ENCODE measurements at places on chromosomes 2 and 18.

DNA sequence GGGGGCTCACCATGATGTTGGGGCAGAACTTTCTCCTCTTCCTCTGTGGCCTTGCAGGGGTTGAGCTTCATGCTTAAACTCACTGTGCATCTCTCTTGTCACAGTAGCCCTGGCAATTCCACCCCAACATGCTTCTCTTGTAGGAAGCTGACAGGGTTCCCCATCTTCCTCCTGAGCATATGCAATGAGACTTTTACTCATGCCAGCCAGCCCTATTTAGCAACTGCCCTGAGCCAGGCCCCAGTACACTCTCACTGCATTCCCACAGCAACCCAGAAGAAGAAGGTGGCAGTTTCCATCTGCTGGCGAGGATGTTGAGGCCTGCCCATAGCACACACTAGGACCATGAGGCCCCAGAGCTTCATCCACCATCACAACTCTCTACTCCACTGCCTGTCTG, 72.2 kb upstream of the TEX51 start:
- DNase-seq, result no peak

DNA sequence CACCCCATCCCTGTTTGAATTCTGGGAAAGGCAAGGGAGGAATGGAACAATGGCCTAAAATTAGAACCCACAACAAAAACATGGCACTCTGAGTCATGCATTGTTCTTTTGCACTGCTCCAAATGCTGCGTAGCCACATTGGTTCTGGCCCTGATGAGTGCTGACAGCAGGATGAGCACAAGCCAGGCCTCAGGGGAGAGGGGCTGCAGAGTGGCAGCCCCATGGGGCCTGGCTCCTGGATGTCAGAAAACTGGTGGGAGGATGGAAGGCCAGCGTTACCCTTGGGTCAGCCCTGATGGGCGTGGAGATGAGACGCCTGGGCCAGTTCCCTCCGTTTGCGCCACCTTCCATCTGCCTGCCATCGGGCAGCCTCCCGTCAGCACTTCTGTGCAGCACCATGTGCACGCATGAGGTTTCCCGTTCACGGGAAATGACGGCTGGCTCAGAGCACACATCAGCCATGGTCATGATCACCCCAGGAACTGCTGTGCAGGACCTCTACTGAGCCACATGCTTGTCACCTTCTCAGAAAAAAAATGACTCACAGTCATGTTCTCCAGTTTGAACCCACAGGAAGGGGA, 65.6 kb downstream of the CYP26B1 start:
- no peak for DNase-seq

- DNase-seq, result no peak
These were observed 15.2 kb downstream of the TSPYL6 start for GRCh38 chr2:54240515-54241469.

- DNase-seq, result no peak
These were observed 25.0 kb downstream of the WIPF1 start for GRCh38 chr2:174572556-174572955.
